ENCODE measurements at places on chromosomes 2 and 18. TPM values are rescaled to one million over a fixed set of nuclear protein-coding genes. Genes with fewer than 3 reads are reported as not detected.

- DNase-seq: no peak
These were observed 41.4 kb upstream of the SMAD7 start for GRCh38 chr18:48992133-48992532.

GRCh38 chr2:18119883-18120282 is 241.4 kb downstream of the KCNS3 start:
- no peak for DNase-seq

SERPINB3 gene
- polyA plus RNA-seq: not detected

CNGA3 gene
- polyA plus RNA-seq: 0.06 TPM

Measured in left renal cortex interstitium (tissue), 4 donors.